ENCODE measurements at places on chromosomes 12 and 14.

GRCh38 chr14:50601394-50601793, 41.4 kb downstream of the ATL1 start:
- no peaks in the 10 kb centered on the region for H3K4me1 ChIP-seq
- H3K27ac ChIP-seq = no peak overlapping the region
- H3K36me3 ChIP-seq = no peaks in the 10 kb centered on the region
- no peak overlapping the region for H3K4me3 ChIP-seq
- DNase-seq = no peak
- H3K27me3 ChIP-seq = no peaks in the 10 kb centered on the region

GRCh38 chr12:84455598-84455997, 457.0 kb downstream of the SLC6A15 start:
- no peaks in the 10 kb centered on the region for H3K4me1 ChIP-seq
- no peaks in the 10 kb centered on the region for H3K27me3 ChIP-seq
- no peak overlapping the region for H3K4me3 ChIP-seq
- DNase-seq = no peak
- H3K36me3 ChIP-seq = no peaks in the 10 kb centered on the region
- H3K27ac ChIP-seq = no peak overlapping the region

- DNase-seq = no peak
- no peaks in the 10 kb centered on the region for H3K36me3 ChIP-seq
- H3K27ac ChIP-seq = no peak overlapping the region
These were observed 15.3 kb downstream of the MSRB3 start for GRCh38 chr12:65293735-65294134.

DNA sequence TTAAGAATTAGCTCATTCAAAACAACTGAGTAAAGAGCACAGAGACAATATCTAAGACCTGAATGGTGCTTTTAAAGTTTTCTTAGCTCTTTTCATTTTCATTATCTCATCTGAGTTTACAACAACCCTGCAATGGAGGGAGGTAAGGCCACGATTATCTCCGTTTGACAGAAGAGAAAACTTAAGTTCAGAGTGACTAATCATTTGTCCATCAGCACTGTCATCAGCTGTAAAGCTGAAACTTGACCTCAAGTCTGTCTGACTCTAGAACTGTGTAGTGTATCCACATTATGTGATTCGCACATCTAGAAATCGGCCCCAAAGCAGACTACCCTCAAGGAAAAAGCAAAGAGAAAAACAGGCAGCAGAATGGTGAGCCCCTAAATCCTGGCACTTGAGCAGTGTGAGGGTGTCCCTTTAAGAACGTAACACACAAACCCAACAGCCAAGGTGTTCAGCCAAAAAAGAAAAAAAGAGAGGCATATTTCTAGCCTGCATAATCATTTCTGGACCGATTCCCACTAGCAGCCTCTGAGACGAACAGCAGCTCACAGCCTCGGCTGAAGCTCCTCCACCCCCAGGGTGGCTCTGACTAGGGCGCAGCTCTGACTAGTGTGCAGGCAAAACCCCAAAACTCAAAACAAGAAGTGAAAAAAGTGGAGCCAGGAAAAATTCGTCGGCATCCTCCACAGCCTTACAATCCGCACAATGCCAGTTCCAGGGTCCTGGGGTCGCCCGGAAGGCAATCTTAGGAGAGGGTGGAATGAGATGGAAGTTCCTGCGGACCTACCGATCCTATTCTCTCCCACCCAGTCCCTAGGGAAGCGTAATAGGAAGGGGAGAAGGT, 1.6 kb downstream of the STXBP6 start:
- H3K27ac ChIP-seq = peak overlapping the region; percentile 89
- H3K36me3 ChIP-seq = no peaks in the 10 kb centered on the region
- peaks cover 30% of the 10 kb centered on the region for H3K4me1 ChIP-seq
- no peaks in the 10 kb centered on the region for H3K27me3 ChIP-seq
- peak overlapping the region; percentile 72 for H3K4me3 ChIP-seq
- DNase-seq = peak; percentile 70

- no peak for DNase-seq
- H3K36me3 ChIP-seq = no peaks in the 10 kb centered on the region
- no peaks in the 10 kb centered on the region for H3K27me3 ChIP-seq
- H3K4me3 ChIP-seq = no peak overlapping the region
These were observed 107.5 kb downstream of the SINHCAF start for GRCh38 chr12:31218203-31219025.

GRCh38 chr14:93976477-93977057, at the start of gene ASB2:
Gene ASB2 (minus strand): TSS chr14:93976570. CDS start chr14:93964539, 12,031 bp downstream.
- DNase-seq = peak; percentile 63
- peak within 1 kb of the TSS; percentile 55 for H3K4me3 ChIP-seq
- H3K27ac ChIP-seq = peak within 1 kb of the TSS; percentile 95
- H3K4me1 ChIP-seq = peaks cover 60% of the 10 kb centered on the region

DNA sequence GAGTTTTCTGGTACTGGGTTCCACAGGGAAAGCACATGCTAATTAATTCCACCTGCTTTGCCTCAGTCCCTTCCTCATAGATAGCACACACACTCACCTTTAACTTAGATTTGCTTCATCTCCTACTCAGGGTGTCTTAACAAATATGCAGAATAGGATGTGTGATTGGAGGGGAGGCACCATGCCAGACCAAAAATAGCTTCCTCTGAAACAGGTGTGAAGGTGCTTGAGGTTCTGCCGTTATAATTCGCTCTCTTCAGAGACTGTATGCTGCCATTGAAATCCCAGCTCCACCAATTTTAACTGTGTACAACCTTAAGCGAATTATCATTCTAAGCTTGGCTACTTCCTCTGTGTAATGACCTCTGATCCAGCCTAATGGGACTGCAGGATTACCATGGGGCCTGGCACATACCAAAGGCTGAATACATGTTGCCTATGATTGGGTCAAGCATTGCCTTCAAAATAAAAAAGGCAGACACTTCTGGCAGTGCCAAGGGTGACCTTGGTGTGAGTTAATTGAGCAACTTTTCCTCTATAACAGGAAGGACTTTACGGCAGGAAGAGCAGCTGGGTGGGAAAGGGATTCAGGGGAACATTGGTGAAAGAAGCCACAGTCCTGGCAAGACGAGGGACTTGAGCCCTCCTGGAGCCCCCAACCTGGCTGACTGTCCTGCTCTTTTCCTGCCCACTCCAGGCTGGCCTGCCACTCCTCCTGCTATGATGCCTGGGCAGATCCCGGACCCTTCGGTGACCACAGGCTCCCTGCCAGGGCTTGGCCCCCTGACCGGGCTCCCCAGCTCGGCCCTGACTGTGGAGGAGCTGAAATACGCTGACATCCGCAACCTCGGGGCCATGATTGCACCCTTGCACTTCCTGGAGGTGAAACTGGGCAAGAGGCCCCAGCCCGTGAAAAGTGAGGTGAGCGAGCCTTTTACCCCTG, 9.7 kb downstream of the JDP2 start:
- peaks cover 87% of the 10 kb centered on the region for H3K36me3 ChIP-seq
- no peak overlapping the region for H3K27ac ChIP-seq
- DNase-seq = no peak
- H3K27me3 ChIP-seq = no peaks in the 10 kb centered on the region
- H3K4me3 ChIP-seq = no peak overlapping the region
- peaks cover 10% of the 10 kb centered on the region for H3K4me1 ChIP-seq

DNA sequence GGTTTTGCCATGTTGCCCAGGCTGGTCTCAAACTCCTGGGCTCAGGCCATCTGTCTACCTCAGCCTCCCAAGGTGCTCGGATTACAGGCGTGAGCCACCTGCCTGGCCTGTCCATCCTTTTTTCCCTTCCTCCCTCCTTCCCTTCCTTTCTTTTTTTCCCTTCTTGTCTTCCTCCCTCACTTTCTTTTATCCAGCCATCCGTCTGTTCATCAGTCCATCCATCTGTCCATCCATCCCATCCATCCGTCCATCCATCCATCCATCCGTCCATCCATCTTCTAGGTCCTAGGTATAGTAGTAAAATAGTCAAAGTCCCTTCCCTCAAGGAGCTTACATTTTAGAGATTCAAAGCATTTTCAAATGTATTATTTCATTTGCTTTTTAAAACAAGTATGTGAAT, 56.8 kb downstream of the CRADD start:
- no peaks in the 10 kb centered on the region for H3K36me3 ChIP-seq
- no peak overlapping the region for H3K27ac ChIP-seq
- H3K4me1 ChIP-seq = no peaks in the 10 kb centered on the region
- DNase-seq = no peak

GRCh38 chr12:68505970-68506369, 104.7 kb upstream of the RAP1B start:
- H3K36me3 ChIP-seq = no peaks in the 10 kb centered on the region
- H3K27ac ChIP-seq = no peak overlapping the region
- H3K4me1 ChIP-seq = no peaks in the 10 kb centered on the region
- DNase-seq = no peak

GRCh38 chr12:110733089-110733715, 9.5 kb downstream of the PPP1CC start:
- no peaks in the 10 kb centered on the region for H3K27me3 ChIP-seq
- H3K27ac ChIP-seq = no peak overlapping the region
- H3K36me3 ChIP-seq = no peaks in the 10 kb centered on the region
- no peak overlapping the region for H3K4me3 ChIP-seq

DNA sequence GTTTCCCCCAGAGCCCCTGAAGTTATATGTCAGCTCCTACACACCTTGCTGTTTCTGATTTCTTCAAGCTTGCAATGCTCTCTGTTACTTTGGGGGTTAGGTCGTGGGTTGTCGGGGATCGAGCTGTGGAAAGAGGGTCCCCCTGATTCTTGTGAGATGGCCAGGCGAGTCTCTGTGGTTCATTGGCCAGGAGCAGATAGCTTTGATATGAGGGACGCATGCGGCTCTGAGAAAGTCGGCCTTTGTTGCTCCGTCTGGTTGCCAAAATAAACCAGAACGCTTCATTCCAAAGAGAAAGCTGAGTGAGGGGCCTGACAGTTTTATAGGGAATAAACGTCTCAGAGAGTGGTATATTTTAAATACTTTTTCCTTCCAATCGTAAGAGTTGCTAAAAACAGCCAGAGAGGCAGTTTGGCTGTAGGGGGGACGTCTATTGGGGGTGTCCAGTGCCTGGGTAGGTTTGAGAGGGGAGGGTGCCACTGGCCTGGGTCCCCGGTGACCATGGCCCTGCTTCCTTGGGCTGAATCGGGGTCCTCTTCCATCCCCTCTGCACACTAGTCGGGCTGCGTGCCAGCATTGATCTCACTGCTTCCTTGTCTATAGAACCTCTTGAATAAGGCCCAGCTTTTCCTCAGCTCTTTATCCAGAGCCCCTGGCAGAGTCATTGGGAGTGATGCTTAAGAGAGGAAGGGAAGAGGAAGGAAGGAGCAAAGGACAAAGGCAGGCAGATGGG, 18.9 kb downstream of the CCND2 start:
- DNase-seq = no peak
- no peak overlapping the region for H3K27ac ChIP-seq
- no peaks in the 10 kb centered on the region for H3K27me3 ChIP-seq

DNA sequence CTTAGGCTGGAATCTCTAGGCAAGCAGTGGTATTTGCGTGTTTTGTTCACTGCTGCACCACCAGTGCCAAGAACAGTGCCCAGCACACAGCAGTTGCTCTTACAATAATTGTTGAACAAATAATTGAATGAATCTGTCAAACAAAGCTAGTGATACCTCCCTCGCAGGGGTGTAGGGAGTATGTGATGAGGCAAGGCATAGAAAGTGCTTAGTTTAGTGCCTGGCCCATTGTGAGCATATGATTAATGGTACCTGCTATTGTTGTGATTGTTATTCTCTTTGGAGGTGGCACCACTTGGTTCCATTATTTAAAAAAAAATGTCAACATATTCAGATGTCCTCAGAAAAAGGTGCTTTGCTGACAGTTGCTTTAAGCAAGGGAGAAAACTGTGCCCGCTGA, 210.1 kb upstream of the TBX3 start:
- no peaks in the 10 kb centered on the region for H3K36me3 ChIP-seq
- no peak overlapping the region for H3K4me3 ChIP-seq
- H3K4me1 ChIP-seq = no peaks in the 10 kb centered on the region
- DNase-seq = no peak
- H3K27ac ChIP-seq = no peak overlapping the region
- H3K27me3 ChIP-seq = no peaks in the 10 kb centered on the region

DNA sequence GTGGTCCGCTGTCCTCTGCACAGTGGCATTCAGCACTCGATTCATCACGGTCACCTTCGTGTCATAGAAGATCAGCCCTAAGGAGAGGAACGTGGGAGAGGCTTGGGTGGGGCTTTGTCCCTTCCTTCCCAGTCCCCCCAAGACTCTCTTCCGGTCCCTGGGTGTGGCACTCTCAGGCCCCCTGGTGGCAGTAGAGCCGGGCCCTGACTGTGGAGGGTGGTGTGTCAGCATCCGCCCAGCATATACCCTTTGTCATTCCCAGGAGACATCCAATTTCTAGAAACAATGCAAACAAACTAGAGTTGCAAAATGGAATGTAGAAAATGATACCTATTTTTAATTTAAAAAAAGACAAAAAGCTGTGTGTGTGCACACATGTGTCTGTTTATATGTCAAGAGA, 45.0 kb downstream of the TRAFD1 start:
- H3K4me1 ChIP-seq = no peaks in the 10 kb centered on the region
- no peaks in the 10 kb centered on the region for H3K27me3 ChIP-seq
- peaks cover 7% of the 10 kb centered on the region for H3K36me3 ChIP-seq
- no peak overlapping the region for H3K4me3 ChIP-seq
- no peak overlapping the region for H3K27ac ChIP-seq
- DNase-seq = no peak

- DNase-seq = no peak
- H3K27ac ChIP-seq = peak overlapping the region; percentile 60
- peaks cover 74% of the 10 kb centered on the region for H3K4me1 ChIP-seq
- no peak overlapping the region for H3K4me3 ChIP-seq
These were observed 29.2 kb downstream of the ITPK1 start for GRCh38 chr14:93086441-93087055.

DNA sequence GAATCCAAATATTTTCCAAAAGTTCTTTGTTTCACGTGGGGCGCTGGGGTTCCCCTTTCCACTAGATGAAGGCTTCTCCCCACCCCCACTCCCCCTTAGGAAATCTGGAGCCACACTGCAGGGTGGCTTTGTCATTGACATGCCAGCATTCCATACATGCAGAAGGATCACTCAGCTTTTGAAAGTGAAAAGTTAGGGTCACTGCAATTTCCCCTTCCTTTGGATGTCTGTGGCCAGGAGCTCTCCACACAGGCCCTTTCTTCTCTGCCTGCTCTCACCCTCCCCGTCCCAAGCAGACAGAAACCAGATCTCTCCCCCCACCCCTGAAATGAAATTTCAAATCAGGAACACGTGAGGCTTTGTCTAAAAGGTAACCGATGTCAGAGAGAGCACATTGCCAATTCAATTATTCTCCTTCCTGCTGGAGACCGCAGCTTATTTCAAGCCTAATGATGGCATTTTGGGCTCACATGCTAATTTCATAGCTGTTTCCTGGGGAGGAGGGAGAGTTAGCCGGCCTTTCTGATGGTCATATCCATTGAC, 153.9 kb upstream of the RFLNA start:
- no peak for DNase-seq
- H3K27ac ChIP-seq = no peak overlapping the region
- no peaks in the 10 kb centered on the region for H3K27me3 ChIP-seq

- no peaks in the 10 kb centered on the region for H3K4me1 ChIP-seq
- H3K27me3 ChIP-seq = no peaks in the 10 kb centered on the region
- no peak overlapping the region for H3K4me3 ChIP-seq
- no peak overlapping the region for H3K27ac ChIP-seq
- no peak for DNase-seq
These were observed 32.6 kb upstream of the MTERF2 start for GRCh38 chr12:107019546-107019945.

- H3K4me3 ChIP-seq = no peak overlapping the region
- no peak for DNase-seq
- no peaks in the 10 kb centered on the region for H3K27me3 ChIP-seq
- H3K36me3 ChIP-seq = no peaks in the 10 kb centered on the region
These were observed 15.8 kb upstream of the PPM1A start for GRCh38 chr14:60233251-60233650.
